ENCODE measurements at places on chromosomes 16 and 17.

DNA sequence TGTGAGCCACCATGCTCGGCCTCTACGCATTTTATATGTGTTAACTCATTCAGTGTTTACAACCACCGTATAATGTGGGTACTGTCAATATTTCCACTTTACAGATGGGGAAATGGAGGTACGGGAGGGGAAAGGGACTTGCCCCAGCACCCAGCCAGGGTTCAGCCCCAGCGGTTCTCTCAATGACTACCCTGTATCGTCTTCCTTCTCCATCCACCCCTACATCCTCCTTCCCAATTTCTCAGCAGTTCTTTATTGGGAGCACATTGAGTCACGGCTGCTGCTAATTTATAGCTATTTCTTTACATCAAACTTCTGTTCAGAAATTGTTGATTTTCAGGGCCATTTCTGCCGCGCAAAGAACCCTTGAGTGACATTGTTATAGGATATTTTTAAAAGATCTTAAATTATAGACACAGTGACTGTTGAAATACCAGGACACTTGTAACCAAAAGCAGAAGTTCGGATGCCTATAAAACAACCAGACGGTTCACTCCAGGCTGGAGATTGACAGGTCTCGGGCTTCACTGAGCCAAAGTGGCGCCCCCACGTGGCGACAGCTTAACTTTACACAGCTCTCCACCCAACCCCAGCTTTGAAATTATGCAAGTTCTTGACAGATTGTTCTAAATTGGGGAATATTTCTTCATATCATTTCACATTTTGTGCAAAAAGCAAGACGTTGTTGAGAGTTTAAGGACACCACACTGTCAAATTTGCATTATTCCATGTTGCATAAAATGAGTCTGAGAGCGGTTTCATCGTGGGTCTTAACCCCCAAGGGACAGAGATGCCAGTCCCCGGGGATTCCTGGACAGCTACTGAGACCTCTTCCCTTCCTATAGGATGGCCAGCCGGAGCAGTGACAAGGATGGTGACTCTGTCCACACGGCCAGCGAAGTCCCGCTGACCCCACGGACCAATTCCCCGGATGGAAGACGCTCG, 11.8 kb downstream of the SYT17 start:
- peak; percentile 43 for DNase-seq

GRCh38 chr17:2478458-2478857, 33.2 kb downstream of the METTL16 start:
- DNase-seq = no peak

GRCh38 chr17:35192708-35193107, 1.5 kb downstream of the SLC35G3 start:
- no peak for DNase-seq

- no peak for DNase-seq
Observed at GRCh38 chr17:64502021-64502420, 4.1 kb downstream of the DDX5 start.

- DNase-seq = no peak
Observed at GRCh38 chr17:39763051-39763820, 25.5 kb downstream of the GRB7 start.

DNA sequence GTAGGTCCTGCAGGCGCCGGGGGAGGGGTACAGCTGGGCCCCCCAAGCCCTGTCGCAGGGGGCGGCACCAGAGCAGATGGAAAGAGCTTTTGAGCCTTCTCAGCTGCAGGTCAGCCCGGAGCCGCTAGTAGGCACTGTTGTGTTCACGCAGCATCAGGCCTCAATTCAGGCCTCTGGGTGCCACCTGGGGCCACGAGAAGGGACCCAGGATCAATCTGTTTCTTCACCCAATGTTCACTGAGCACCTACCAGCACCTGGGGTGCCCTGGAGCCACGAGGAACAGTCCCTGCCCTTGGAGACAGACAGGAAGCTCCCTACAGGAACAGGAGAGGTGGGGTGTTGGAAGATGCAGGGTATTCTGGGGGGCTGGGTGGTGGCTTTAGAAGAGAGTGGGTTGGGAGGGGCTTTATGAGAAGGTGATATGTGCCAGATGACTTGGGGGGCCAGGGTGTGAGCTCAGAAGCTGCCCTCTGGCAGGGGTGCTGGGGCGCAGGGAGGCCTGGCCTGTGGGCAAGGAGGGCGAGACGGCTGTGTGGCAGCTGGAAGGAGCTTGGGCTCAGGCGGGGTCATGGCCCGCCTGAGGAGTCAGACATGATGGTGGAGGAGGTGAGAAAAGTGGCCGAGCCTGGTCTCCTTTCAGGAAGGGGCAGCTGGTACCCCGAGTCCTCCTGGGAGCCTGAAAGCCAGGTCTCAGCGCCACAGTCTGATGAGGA, 121.9 kb upstream of the GSE1 start:
- DNase-seq = peak; percentile 37

DNA sequence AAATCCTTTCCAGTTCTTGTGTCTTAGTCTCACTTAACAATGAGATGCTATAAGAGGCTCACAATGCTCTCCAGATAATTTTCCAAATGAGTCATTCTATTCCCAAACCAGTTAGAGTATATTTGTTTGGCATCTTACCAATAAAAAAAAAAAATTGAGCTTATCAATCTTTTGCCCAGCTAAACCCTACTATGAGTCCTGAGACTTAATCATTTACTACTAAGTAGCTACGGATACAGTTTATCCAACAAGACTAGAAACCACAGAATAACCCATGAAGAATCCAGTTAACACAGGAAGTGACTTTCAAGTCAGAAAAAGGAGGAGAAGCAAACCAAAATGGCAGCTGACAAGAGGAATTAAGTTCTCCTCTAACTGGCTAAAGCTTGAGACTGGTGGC, 330.3 kb upstream of the XYLT1 start:
- no peak for DNase-seq

DNA sequence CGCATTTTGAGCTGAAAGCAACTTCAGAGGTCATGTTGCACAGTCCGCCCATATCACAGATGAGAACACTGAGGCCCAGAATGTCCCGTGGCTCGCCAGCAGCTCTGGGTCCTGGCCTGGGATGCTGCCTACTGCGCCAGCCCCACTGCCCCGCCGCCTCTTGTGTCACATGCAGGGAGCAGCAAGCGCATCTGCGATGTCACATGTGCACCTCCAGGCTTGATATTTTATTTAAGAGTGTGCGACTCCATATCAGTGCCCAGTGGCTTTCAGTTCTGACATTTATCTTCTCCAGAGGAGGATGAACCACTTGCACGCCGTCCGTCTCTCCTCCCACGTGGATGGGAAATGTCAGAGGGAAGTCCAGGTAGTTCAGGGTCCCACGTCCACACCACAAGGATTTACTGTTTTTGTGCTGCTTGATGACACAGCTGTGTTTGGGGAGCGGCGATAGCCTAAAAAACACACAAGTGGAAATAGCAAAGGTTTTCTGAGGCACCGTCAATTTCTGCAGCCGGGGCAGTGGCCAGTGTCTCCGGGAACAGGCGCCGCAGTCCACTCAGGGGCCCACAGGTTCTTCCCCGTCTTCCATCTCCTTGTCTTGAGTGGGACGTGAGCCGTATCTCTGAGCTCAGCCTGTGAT, 7.0 kb upstream of the RBFOX3 start:
- DNase-seq = peak; percentile 13

GRCh38 chr17:41467561-41467960, 375 bp upstream of the KRT32 start:
- no peak for DNase-seq

DNA sequence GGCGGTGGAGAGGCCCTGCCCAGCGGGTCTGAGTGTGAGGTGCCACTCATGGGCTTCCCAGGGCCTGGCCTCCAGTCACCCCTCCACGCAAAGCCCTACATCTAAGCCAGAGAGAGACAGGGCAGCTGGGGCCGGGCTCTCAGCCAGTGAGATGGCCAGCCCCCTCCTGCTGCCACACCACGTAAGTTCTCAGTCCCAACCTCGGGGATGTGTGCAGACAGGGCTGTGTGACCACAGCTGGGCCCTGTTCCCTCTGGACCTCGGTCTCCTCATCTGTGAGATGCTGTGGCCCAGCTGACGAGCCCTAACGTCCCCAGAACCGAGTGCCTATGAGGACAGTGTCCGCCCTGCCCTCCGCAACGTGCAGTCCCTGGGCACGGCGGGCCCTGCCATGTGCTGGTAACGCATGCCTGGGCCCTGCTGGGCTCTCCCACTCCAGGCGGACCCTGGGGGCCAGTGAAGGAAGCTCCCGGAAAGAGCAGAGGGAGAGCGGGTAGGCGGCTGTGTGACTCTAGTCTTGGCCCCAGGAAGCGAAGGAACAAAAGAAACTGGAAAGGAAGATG, 11.2 kb downstream of the VASN start:
- no peak for DNase-seq

DNA sequence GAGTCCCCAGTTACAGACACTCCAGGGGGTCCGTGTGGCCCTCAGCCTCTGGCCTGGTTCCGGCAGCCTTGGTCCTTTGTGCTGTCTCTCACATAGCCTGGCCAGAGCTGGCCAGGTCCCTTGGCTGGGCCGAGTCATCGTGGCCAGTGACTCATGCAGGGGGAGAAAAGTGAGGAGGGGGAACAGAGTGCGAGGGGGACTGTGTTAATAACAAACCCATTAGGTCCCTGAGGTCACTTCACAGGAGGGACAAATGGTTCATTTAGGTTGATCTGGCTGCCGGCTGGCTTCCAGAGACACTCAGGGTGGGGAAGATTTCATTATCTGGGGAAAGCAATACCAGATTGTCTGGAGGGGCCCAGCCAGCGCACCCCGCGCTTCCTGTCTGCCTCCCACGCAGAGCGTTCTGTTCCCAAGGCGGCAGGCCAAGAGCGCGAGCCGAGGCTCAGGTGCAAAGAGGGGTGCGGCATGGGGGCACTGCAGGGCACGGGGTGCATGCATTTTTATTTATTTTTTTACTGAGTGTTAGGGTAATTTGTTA, 223.1 kb downstream of the SEC14L1 start:
- DNase-seq = no peak

DNA sequence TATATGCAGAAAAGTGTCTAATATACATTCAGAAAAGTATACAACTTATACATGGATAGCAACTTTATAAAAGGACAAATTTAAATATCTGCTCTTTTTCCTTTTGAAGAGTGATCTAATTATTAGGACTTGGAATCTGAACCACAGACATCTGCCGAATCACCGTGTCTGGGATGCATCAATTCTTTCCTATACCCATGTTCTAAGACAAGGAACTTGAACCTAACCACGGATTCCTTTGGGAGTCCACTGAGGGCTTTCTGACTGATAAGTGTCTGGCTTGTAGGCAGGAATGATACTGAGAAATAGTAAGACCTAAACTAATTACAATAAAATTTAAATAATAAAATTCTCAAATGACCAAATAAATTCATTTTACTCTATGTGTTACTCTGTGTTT, 54.2 kb downstream of the NDEL1 start:
- no peak for DNase-seq

- no peak for DNase-seq
Observed at GRCh38 chr17:41278176-41278955, 2.9 kb downstream of the KRTAP9-7 start.

- DNase-seq = no peak
Observed at GRCh38 chr17:68903286-68903685, 51.9 kb downstream of the ABCA8 start.

DNA sequence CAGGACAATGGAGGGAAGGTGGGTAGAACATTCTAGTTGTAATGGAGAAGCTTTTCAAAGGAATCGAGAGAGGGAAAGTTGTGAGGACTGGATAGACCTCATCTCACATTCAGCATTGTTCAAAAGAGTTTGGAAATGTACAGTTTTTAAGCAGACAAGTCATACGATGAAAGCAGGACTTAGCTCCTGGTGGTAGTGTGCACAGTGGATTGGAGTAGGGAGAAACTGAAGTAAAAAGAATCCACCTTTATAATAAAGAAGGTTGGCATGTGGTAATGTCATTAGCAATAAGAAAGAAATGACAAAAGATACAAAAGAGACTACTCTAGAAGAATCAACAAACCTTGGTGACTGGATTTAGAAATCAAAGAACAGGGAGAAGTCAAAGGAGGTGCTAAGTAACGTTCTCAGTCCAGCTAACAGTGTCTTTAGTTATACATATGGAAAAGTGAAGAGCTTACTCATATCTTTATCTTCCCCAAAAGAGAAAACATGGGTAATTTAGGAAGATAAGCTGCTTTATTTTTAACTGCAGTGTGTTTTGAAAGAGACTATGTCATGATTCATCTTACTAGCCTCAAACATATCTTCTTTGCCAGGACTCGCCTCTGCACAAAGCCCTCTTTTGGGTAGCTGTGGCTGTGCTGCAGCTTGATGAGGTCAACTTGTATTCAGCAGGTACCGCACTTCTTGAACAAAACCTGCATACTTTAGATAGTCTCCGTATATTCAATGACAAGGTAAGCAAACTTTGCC, 18.7 kb upstream of the EVI2A start:
- DNase-seq = no peak

DNA sequence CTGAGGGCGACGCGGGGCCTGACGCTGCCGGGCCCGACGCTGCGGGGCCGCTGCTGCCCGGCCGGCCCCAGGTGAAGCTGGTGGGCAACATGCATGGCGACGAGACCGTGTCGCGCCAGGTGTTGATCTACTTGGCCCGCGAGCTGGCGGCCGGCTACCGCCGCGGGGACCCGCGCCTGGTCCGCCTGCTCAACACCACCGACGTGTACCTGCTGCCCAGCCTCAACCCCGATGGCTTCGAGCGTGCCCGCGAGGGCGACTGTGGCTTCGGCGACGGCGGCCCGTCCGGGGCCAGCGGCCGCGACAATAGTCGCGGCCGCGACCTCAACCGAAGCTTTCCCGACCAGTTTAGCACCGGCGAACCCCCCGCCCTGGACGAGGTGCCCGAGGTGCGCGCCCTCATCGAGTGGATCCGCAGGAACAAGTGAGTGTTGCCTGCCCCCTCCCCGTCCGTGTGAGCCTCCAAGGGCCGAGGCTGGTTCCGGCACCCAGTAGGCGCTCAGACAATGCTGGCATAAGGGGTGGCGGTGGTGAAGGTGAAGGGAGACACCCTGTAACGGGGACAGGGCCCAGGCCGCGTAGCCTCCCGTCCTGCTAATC, 676 bp downstream of the CPD start:
- DNase-seq = peak; percentile 56

- DNase-seq = no peak
Observed at GRCh38 chr16:188674-189073, 8.4 kb downstream of the HBQ1 start.

GRCh38 chr16:65342231-65342866, 220.5 kb upstream of the CDH11 start:
- no peak for DNase-seq

All from activated CD4-positive, CD25-positive, alpha-beta regulatory T cell treated with anti-CD3 and anti-CD28 coated beads, Interleukin-2, amount 50 U/mL, for 72 hours (primary cell).